ENCODE measurements at places on chromosomes 5 and 9.
A peak's percentile ranks its signal among the peaks of the same experiment; 100 is the strongest.

DNA sequence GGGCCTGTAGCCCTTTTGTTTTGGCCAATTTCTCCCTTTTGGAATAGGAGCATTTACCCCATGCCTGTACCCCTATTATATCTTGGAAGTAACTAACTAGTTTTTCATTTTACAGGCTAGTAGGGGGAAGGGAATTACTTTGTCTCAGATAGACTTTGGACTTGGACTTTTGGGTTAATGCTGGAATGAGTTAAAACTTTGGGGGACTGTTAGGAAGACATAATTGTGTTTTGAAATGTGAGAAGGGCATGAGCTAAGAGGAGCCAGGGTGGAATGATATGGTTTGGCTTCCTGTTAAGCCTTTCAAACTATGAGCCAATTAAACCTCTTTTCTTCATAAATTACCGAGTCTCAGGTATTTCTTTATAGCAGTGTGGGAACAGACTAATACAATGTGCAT lies 168.1 kb downstream of the FGF1 start:
- no peak for DNase-seq

DNA sequence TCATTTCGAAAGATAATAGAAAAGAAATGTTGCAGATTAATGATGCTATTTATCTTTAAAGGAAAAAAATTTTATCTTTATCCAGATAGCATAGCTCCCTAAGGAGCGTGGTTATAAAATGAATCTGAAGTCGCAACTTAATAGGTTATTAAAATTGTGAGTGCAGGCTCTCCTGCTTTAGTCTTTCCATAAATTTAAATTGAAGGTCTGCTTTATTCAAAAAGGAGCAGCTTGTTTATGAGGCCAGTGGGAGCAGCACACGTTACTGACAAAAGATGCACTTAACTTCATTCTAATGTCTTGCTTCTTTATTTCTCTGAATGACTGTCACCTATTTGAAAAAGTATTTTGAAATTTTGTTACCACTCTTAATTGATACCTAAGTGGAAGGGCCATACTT lies 95.0 kb downstream of the ZCCHC7 start:
- no peak for DNase-seq

DNA sequence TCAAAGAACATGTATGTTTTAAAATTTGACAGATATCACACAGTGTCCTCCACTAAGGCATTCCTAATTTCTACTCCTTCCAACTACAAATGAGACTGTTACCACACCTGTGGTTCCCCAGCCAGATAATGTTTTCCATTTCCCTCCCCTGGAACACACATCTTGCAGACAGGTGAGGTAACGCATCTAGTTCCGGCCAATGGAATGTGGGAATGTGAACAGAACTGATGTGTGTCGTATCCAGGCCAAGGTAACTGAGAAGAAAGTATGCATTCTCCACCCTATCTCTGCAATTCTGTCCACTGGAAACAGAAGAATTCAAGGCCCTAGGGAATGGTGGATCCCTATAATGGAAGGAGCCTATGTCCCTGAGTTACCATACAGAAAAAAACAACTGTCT lies 19.9 kb upstream of the NR4A3 start:
- no peak for DNase-seq

DNA sequence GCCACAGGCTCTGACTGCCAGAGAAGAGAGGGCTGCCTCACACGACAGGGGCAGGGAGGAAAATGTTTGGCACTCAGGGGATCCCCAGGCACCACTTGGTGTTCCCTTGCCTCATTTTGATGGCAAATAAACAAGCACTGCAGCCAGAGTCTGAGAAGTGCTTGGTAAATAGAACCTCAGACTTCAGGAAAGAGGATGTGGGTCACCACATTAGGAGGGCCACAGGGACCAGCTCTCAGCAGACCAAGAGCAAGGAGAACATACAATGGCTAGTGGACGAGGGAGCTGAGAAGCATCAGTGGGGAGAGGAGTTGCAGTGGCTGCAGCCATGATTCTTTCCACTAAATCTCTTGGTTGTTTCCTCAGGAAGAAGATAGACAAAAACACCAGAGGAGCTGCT lies 413.9 kb downstream of the GADD45G start:
- no peak for DNase-seq

DNA sequence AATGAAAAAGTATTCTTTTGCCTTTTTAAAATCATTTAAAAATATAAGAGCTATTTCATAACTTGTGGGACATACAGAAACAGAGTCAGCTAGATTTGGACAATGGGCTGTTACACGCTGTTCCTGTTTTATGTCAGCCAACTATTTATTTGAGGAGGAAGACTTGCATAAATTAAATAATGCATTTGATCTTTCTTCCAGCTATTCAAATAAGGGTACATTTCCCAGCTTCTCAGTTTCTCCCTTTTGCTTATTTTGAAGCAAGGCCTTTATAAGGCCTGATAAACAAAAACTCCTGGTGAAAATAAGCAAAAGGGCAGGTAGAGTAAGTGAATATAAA lies 6.5 kb downstream of the STOM start:
- DNase-seq: no peak

- DNase-seq: peak; percentile 66
Measured at GRCh38 chr5:59724482-59725391, 168.8 kb downstream of the PDE4D start.

- no peak for DNase-seq
Measured at GRCh38 chr5:133730346-133730745, 118.0 kb upstream of the FSTL4 start.

DNA sequence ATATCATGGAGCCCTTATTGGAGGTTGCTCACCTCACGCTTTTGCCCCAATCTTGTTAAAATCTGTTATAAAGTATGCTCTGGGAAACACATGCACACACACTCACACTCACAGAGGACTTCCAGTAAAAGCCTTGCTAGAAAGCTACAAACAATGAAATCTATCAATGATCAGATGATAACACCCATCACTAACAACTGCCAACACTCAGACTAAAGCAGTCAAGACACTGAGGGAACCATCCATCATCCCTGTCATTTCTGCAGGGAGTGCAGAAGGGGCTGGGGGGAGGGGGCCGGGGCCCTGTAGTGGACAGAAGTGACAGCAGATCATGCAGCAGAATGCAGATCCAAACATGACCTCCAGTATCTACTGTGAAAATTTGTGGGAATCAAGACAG lies 179.1 kb downstream of the AOPEP start:
- no peak for DNase-seq

DNA sequence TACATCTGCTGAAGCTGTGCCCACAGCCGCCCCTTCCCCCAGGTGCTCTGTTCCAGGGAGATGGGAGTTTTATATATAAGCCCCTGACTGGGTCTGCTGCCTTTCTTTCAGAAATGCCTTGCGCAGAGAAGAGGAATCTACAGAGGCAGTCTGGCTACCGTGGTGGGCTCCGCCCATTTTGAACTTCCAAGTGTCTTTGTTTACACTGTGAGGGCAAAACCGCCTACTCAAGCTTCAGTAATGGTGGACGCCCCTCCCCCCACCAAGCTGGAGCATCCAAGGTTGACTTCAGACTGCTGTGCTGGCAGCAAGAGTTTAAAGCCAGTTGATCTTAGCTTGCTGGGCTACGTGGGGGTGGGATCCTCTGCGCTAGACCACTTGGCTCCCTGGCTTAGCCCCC lies 41.3 kb downstream of the RANBP17 start:
- peak; percentile 32 for DNase-seq

GRCh38 chr9:69173891-69174615 lies at the start of gene TJP2:
TSS of gene TJP2 (plus strand) at chr9:69174277. CDS start at chr9:69174373, 96 bp downstream.
- peak; percentile 77 for DNase-seq

GRCh38 chr5:179264053-179264782 lies 81.0 kb downstream of the ADAMTS2 start:
- peak; percentile 7 for DNase-seq

GRCh38 chr5:181126841-181127240 lies 4.1 kb downstream of the OR2V1 start:
- no peak for DNase-seq

GRCh38 chr9:127158786-127159324 lies 36.4 kb upstream of the ANGPTL2 start:
- DNase-seq: no peak

DNA sequence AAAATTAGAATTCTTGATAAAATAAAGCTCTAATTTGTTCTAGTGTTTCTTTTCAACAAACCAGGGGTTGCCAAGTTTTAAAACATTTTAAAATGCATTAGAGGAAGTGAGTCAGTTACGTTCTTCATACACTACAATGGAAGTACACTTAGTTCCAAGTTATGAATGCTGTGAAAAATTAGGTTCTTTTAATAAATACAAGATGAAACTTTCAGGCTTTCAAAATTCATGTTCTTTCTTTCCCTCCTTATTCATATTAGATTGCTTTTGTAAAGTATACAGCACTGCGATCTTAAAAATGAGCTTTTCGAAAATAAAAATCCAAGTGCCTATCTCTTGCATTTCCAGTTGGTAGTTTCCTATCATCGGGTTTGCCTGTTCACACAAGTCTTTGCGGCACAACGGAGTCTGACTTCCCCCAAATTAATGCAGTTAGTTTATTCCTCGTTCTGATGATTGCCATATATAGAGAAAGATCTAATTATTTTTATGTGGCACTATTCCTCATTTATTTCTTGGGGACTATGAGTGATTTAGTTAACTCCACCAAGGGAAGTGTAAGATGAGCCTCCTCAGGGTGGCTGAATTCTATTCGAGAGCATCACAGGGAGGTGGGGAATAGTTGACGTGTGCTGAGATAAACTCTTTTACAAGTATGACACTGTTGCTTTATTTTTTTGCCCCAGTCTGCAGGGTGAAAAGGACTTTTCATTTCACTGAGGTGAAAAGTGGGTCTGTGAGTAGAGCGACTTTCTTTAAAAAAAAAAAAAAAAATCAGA lies 238.2 kb downstream of the CD180 start:
- no peak for DNase-seq

DNA sequence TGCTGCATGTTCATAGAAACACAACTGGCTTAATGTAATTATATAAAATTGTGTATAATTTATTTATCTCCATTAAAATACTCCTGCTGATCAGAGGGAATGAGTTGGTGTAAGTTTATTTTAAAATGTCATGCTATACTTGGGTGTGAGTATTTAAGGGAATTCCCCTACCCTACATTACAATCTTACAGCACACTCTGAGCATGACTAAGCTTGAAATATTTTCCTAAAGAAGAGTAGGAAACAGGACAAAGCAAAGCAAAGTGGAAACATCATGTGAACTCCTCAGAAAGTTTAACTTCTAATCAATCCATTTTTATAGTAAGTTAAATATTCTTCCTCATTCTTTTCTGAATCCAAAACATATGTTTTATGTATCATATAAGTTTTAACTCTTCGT lies 1271.3 kb downstream of the EFNA5 start:
- DNase-seq: no peak

GRCh38 chr9:127545196-127546124 lies 66.6 kb upstream of the STXBP1 start:
- no peak for DNase-seq

DNA sequence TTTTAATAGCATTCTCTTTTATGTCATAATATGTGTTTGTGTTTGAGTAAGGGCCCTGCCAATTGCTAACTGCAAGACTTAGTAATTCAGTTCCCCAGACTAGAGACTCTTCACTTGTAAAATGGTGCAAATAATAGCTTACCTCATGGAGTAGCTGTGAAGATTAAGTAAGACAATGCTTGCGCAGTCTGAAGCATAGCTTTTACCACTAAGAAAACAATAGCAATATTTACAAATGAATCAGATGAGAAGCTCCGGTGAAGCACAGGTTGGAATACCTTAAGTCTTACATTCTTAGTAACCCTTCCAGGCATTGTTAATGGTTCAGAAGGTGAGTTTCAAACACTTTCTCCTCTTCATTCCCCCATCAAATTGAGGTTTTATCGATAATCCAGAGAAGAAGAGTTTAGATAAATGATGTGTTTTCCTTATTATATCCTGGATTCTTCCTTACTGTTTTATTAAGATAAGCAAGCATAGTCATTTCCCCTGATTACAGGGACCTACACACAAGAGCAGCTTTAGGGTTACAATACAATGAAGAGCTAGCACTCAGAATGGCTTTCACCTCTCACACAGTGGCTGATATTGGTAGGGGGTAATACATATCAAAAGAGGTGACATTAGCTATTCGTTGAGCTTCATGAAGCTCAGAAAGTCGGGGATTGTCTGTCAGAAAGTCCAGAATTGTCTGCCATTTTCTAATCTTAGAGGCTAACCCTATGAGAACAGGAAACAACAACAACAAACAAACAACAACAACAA lies 96.4 kb upstream of the EDIL3 start:
- no peak for DNase-seq

GRCh38 chr9:108416324-108416723 lies 439.5 kb downstream of the ACTL7B start:
- DNase-seq: no peak

- no peak for DNase-seq
Measured at GRCh38 chr9:32877103-32877502, 93.8 kb downstream of the TMEM215 start.

DNA sequence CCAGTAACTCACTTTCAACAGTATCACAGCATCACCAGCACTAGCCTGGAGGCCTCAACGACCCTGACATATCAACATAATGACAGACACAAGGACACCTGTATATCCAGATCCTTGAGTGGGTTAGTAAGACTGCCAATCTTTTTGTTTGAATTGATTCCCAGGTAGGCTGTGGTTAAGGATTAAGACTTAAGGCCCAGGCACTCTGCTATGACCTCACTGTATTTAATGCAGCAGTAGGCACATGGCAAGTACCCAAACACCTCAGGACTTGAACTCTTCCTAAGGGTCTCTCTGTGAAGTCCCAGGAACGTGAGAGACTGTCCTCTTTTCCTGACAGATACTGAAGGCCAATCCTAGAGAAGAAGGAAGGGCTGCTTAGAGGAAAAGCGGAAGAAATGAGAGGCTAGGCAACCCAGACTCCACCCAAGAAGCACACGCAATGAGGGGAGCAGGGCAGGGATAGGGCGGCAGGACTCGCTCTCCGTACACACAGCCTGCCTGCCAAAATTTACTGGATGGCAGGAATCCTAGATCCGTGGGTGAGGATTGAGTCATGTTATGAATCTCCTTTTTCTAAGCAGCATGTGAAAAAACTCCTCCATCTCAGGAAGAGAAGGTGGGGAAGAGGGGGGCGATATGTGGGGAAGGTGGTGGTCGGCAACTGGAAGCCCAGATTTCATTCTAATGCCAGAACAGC lies 93.4 kb downstream of the SIL1 start:
- DNase-seq: no peak

DNA sequence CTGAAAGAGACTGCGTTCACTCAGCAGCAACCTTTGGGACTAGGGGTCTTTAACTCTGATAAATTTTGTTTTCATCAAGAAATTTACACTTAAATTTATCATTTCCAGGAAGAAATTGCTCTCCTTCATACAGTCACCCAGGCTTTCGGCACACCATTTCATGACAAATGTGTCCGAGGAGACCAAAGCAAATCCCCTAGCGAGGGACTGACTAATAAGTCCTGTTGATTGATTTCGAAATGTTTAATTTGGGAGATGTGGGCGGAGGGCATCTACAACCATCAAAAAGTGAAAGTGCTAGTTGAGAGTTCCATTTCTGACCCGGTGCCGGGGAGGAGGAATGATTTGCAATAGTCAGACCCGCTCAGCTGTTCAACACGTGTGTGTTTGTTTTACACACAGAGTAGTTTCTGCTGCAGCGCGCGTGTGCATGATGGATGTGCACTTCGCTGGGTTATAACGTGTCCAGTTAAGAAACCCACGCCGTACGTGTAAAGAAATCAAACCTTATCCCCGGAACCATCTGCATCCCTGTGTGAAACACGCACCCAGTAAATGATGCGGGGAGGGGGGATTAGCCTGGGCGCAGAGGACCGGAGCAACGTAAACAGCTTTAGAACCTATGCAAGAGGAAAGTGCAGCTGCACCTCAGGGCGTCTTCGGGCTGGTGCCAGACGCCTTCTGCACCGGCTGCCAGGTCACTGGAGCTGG lies 845 bp upstream of the NR4A3 start:
- no peak for DNase-seq

Measured in WTC11 (cell line).